ENCODE measurements at places on chromosomes 4 and X. TPM values are rescaled to one million over a fixed set of nuclear protein-coding genes. Genes with fewer than 3 reads are reported as not detected.

EGF gene
- not detected for total RNA-seq

CXCL1 gene
- 0.97 TPM for total RNA-seq

RWDD4 gene
- 8.4 TPM for total RNA-seq

IL21 gene
- not detected for total RNA-seq

PNMA5 gene
- total RNA-seq: not detected

KCNE5 gene
- total RNA-seq: not detected

HAND2 gene
- 2.1 TPM for total RNA-seq

DNA sequence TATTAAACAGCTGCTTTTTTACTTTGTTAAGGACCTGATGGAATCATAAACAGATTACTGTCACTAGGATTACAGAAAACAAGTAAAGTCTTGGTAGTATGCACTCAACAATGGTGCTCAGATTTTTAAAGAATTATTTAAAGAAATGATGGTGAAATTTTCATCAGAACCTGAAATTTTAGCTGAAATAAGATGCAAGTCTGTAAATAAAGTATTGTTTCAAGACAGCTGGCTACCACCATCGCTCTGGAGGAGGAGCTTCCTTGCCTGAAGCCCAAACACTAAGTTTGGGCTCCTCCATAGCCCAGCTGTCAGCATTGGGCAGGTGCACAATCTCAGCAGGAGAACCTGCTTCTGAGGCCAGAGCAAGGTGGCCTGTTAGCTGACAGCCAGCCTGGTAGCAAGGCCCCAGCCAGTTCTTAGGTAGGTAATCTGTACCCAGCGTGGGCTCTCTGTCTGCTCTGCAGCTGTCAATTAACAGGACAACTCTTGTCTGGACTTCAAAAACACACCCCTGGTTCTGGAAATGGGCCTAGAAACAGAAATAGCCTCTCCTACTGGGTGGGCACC, 4.6 kb downstream of the GAB1 start:
- H3K4me1 ChIP-seq: no peaks in the 10 kb centered on the region
- no peak overlapping the region for H3K4me3 ChIP-seq
- DNase-seq: no peak
- H3K27me3 ChIP-seq: no peaks in the 10 kb centered on the region

DNA sequence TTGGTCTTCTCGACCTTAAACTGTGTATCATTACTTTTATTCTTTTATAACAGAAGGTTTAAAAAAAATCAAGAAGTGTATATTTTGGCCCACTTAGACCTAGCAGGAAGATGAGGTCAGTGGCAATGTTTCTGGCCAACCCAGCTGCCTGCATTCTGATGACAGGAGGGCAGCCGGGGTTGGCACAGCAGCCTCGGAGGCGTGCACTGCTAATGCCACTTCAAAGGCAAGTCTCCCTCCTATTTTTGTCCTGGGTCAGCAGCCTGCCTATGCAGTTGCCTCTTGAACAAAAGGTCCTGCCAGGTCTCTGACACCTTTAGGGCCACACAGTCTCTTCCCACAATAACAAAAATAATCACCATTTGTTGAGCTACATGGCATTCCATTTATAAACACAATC, 89.4 kb upstream of the MYOZ2 start:
- no peaks in the 10 kb centered on the region for H3K4me1 ChIP-seq
- no peak overlapping the region for H3K27ac ChIP-seq

DNA sequence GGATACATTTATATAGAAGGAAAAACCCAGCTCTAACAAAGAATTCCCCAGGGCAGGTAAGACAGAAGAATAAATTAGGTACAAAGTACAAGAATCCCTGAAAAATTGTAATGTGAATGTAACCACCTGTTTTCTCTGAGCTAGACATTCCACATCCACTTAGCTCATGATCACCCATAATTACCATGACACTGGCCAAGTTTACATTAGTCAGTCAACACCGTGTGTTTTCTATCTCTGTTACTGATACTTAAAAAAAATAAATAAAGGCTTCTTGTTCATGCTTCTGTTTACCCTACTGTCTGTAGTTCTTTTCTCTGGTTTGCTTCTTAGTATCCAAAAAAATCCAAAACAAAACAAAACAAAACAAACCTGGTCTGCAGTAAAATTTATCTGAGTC, 66.0 kb downstream of the CBLL2 start:
- no peaks in the 10 kb centered on the region for H3K36me3 ChIP-seq
- H3K4me1 ChIP-seq: no peaks in the 10 kb centered on the region
- no peaks in the 10 kb centered on the region for H3K27me3 ChIP-seq
- H3K27ac ChIP-seq: no peak overlapping the region

- H3K27me3 ChIP-seq: no peaks in the 10 kb centered on the region
- no peaks in the 10 kb centered on the region for H3K4me1 ChIP-seq
- H3K4me3 ChIP-seq: no peak overlapping the region
- H3K36me3 ChIP-seq: no peaks in the 10 kb centered on the region
Observed at GRCh38 chr4:124066595-124066994, 645.9 kb downstream of the ANKRD50 start.

DNA sequence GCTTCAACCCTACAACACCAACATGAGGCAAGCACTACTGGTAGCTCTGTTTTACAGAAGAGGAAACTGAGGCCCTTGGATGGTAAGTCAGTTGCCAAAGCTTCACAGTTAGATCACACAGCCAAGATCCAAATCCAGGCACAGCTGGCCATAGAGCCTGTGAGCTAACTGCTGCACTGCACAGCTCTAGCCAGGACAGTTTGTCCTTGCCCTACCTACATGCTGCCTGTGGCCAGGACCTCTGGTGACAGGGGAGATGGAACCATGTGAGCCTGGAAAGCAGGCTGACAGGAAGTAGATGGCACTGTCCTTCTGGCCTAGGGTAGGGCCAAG, 257.8 kb downstream of the FBXW7 start:
- H3K4me1 ChIP-seq: no peaks in the 10 kb centered on the region
- no peak for DNase-seq
- H3K36me3 ChIP-seq: no peaks in the 10 kb centered on the region
- no peak overlapping the region for H3K4me3 ChIP-seq
- no peak overlapping the region for H3K27ac ChIP-seq

DNA sequence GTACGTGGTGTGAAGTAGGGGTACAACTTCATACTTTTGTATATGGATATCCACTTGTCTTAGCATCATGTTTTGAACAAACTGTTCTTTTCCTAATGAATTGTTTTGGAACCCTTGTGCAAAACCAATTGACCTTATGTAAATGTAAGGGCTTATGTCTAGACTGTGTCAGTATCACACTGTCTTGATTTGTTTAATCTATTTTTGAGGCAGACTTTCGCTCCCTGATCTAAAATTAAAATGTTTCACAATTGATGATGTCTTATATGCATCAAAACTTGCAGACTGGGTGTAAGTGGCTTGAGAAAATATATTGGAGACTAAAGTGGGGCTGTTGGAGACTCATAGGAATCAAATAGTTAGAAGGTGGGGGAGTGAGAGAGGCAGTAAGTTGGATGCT, 25.2 kb downstream of the REPS2 start:
- H3K36me3 ChIP-seq: no peaks in the 10 kb centered on the region
- no peak for DNase-seq
- no peaks in the 10 kb centered on the region for H3K4me1 ChIP-seq
- H3K4me3 ChIP-seq: no peak overlapping the region
- no peak overlapping the region for H3K27ac ChIP-seq

- no peaks in the 10 kb centered on the region for H3K36me3 ChIP-seq
- H3K27me3 ChIP-seq: no peaks in the 10 kb centered on the region
- DNase-seq: peak; percentile 45
- H3K4me3 ChIP-seq: no peak overlapping the region
- H3K4me1 ChIP-seq: no peaks in the 10 kb centered on the region
Observed at GRCh38 chrX:66914080-66914479, 275.2 kb upstream of the EDA2R start.

- no peaks in the 10 kb centered on the region for H3K27me3 ChIP-seq
- no peak overlapping the region for H3K4me3 ChIP-seq
- peaks cover 7% of the 10 kb centered on the region for H3K4me1 ChIP-seq
- no peaks in the 10 kb centered on the region for H3K36me3 ChIP-seq
- no peak overlapping the region for H3K27ac ChIP-seq
Observed at GRCh38 chr4:82046796-82047195, 327.0 kb downstream of the HNRNPD start.

DNA sequence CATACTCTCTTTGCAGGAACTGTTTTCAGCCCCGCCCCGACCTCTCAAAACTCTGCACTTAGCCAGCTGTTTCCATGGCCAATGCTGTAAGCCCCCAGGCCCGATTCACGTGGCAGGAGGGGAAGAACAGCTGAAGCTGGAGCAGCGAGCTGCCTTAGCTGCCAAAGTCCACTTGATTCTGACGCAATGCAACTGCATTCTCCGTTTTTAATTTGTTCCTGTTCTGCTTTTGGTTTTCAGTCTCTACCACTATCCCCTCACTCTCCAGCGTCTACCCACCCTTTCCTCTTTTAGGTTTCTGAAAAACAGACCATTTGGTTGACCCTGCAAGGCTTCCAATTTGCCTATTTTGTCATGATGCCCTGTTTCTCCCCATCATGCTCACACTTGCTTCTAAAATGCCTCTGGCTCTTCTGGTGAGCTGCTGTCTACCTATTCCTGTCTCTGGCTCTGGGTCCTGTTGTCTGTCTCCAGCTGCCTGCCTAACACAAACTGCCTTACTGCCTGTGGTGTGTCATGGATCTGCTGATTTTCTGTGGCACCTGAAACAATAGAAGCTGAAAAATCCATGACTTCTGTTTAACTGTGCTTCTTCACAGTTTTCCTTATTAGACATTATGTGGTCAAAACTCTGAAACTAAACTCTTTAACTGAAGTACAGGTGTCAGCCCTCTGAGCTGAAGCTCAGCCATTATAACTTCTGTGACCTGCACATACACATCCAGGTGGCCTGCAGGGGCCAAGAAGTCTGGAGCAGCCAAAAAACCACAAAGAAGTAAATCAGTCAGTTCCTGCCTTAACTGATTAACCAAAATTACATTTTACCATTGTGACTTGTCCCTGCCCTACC, 160.5 kb upstream of the AGTR2 start:
- H3K4me3 ChIP-seq: peak overlapping the region; percentile 29
- no peaks in the 10 kb centered on the region for H3K4me1 ChIP-seq
- H3K27ac ChIP-seq: peak overlapping the region; percentile 62
- no peaks in the 10 kb centered on the region for H3K27me3 ChIP-seq
- H3K36me3 ChIP-seq: no peaks in the 10 kb centered on the region

DNA sequence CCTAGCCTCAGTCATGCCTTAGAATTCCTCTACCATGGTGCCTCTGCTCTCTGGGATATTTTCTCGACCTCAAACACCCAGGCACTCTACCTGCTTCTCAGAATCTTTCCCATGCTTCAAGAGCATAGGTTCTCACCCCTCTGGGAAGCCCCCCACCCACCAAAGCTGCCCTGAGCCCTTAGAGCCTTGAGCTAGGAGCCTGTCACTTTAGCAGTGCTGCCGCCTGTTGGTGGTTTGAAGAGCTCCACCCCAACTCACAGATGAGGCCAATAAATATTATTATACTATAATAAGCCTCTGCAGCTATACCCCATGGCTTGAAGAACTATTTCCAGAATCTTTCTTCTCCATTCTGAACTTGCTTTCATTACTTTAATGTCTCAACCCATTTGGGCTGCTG, 109.7 kb downstream of the RTL5 start:
- no peak for DNase-seq
- H3K4me1 ChIP-seq: no peaks in the 10 kb centered on the region
- no peak overlapping the region for H3K27ac ChIP-seq
- H3K36me3 ChIP-seq: no peaks in the 10 kb centered on the region
- no peak overlapping the region for H3K4me3 ChIP-seq
- no peaks in the 10 kb centered on the region for H3K27me3 ChIP-seq

DNA sequence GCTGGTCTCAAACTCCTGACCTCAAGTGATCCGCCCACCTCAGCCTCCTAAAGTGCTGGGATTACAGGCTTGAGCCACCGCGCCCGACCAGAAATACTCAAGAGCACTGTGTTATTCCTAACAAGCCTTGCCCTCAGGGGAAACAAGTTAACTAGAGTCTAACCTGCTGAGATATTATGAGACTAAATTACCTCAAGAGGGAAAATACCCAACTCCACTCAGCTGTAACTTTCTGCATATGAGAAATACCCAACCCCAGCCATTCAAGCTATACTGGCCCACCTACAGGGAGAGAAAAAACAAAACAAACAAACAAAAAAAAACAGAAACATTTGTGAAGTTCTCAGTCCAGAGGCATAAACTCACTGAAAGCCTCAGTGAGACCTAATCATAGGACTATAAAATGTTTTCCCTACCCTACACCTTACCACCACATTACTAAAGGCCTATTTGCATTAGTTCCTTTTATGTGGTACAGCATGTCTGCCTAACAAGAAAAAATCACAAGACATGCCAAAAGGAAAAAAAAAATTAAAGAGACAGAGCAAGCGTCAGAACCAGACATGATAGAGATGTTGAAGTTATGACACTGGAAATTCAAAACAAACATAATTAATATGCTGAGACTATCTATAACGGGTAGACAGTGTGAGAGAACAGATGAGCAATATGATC, 876.0 kb downstream of the FSTL5 start:
- no peak overlapping the region for H3K27ac ChIP-seq
- H3K36me3 ChIP-seq: no peaks in the 10 kb centered on the region
- H3K27me3 ChIP-seq: no peaks in the 10 kb centered on the region

GRCh38 chrX:49838374-49838773, 9.3 kb downstream of the PAGE4 start:
- peaks cover 6% of the 10 kb centered on the region for H3K27me3 ChIP-seq
- no peak overlapping the region for H3K27ac ChIP-seq
- DNase-seq: no peak

GRCh38 chrX:134469486-134469885, 9.5 kb downstream of the HPRT1 start:
- no peak for DNase-seq
- H3K4me3 ChIP-seq: no peak overlapping the region
- H3K36me3 ChIP-seq: no peaks in the 10 kb centered on the region
- no peak overlapping the region for H3K27ac ChIP-seq

GRCh38 chrX:136166221-136166855, 19.0 kb downstream of the FHL1 start:
- no peaks in the 10 kb centered on the region for H3K36me3 ChIP-seq
- H3K4me3 ChIP-seq: no peak overlapping the region
- no peak overlapping the region for H3K27ac ChIP-seq
- no peaks in the 10 kb centered on the region for H3K27me3 ChIP-seq
- peaks cover 4% of the 10 kb centered on the region for H3K4me1 ChIP-seq

DNA sequence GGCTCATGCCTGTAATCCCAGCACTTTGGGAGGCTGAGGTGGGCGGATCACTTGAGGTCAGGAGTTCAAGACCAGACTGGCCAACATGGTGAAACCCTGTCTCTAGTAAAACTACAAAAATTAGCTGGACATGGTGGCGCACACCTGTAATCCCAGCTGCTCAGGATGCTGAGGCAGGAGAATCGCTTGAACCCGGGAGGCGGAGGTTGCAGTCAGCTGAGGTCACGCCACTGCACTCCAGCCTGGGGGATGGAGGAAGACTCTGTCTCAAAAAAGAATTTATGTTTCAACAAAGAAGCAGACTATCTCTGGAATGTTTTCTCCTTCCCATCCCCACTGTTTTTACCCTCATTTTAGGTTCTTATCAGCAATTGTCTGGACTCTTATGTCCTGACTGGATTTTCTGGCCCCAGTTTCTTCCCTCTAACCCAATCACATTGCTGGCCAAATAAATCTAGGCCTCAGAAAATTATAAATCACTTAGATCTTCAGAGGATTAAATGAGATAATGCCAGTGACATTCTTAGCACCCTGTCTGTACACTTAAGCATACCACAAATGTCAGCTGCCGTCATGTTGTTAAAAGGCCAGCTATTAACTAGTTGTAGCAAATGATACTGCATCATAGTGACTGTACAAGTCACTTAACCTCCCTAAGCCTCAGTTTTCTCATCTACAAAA, 44.9 kb upstream of the PRSS48 start:
- no peaks in the 10 kb centered on the region for H3K27me3 ChIP-seq
- no peak for DNase-seq
- no peaks in the 10 kb centered on the region for H3K36me3 ChIP-seq
- H3K4me3 ChIP-seq: no peak overlapping the region

GRCh38 chr4:183396227-183396637, 48.2 kb upstream of the CDKN2AIP start:
- H3K27me3 ChIP-seq: no peaks in the 10 kb centered on the region
- no peak for DNase-seq
- no peaks in the 10 kb centered on the region for H3K36me3 ChIP-seq
- H3K4me1 ChIP-seq: no peaks in the 10 kb centered on the region
- no peak overlapping the region for H3K4me3 ChIP-seq

All from right lobe of liver (tissue), 6 donors.